ENCODE measurements at places on chromosomes 6 and 20.

DNA sequence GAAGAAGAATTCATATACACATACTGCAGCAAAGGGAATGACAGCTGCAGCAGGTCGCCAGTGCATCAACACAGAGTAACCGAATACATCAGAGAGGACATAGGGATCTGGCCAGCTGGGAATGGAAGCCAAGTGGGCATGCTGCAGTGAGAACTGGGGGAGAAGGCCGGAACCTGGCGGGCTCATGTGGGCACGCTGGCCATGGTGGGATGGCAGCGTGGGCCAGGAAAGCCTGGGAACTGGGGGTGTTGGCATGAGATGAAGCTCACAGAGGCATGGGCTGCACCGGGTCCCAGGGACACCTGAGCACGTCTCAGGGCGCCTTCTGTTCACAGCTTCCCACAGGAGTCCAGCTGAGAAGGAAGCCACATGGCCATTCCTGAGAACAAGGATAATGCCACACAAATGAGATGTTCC is 139.5 kb upstream of the AGPAT4 start:
- DNase-seq = no peak

DNA sequence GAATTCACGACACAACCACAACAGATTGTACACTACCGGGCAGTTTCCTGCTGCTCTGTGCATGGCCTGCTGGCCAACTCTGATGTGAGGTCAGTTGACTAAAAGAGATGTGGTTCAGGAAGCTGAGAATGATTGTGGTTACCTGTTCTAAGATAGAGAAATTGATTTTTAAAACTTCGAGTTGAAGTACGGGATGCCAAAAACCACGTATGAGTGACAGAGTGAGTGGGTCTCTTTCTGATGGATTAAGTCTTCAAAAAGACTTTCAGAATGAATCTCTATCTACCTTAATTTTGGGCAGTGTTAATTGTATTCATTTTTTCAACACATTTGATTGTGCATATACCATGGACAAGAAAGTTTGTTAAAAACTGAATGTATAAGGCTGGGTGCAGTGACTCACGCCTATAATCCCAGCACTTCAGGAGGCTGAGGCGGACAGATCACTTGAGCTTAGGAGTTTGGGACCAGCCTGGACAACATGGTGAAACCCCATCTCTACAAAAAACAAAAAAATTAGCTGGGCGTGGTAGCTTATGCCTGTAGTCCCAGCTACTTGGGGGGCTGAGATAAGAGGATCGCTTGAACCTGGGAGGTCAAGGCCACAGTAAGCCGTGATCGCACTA is 121.2 kb downstream of the SGK1 start:
- DNase-seq = no peak

DNA sequence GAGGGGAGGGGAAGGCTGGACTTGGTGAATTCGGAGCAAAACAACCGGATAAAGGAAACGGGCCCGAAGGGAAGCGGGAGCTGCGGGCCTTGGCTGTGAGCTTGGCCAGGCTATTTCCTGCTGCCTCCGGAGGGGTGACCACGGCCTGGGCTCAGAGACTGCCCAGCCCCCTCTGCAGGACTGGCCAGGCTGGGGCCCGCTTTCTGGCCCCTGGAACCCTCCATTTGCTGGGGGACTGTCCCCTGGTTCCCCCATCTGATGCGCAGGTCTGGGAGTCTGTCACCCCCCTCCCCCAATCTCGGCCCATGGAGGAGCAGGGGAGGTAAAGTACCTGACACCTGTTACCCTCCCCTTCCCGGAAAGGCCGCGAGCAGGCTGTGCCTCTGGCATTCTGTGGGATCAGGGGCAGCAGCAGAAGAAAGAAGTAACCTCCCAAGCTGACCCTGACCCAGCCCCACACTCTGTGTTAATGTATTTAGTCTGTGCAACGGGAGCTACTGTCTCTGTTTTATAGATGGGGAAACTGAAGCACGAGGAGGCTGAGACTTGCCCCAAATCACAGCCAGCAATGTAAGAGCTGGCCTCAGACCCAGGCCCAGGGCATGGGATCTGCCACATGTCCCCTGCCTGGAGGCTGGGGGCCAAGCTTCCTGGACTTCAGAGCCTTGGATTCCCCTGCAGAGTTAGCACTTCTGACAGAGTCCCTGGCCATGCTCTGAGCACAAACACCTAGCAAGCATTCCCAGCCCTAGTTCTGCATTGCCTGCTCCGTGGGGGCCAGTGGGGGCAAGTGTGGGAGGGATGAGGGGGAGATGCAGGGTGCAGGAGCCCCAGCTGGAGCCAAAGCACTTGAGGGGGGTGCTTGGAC is 3.5 kb downstream of the C20orf204 start:
- DNase-seq = peak; percentile 85

GRCh38 chr6:45625191-45625664 is 247.5 kb upstream of the SUPT3H start:
- DNase-seq = no peak

DNA sequence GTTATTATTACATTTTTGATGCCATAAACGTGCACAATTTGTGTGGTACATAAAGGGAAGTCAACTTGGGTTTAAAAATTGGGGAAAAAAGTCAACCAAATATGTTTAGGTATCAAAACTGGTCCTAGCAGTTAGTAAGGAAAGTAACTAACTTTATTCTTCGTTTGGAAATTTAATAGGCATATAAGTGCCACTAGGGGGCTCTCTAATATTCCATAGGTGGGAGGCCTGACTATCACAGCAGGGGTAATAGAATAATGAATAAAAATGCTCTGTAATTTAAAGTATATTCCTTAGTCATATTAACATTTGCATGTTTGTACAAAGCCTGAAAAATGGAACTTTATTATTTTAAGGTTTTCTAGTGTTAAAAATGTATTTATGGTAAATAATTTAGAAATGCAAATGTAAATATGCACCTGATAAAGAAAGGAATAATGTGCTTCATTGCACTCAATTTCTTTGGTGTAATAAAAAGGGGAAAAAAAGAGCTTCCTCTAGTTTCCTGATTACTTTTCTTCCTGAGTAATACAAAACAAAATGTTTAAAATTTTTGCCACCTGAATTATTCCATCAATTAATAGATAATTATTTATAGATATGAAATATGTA is 125.7 kb upstream of the HDAC2 start:
- no peak for DNase-seq

GRCh38 chr6:44053760-44054556 is 73.3 kb downstream of the MRPL14 start:
- no peak for DNase-seq

GRCh38 chr6:81744131-81744530 is 8.3 kb downstream of the TENT5A start:
- no peak for DNase-seq

GRCh38 chr20:63740070-63740626 is 572 bp downstream of the SLC2A4RG start:
- DNase-seq = peak; percentile 78

DNA sequence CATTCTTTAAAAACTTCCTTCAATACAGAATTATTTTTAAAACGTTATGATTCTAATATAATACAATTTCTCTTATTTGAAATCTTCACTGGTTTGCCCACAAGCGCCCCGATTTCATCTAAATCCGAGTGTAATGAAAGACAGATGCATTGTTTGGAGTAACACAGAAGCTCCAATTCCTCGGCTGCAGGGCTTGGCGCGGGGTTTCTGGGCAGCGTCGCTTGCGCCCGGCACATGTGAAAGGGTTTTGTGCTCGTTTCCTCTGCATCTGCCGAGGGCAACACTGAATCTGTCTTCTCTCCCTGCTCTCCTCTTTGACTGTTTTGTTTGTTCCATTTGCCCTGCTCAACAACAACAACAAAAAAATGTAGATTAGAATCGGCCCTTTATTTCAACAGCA is 248.6 kb upstream of the QKI start:
- DNase-seq = no peak

DNA sequence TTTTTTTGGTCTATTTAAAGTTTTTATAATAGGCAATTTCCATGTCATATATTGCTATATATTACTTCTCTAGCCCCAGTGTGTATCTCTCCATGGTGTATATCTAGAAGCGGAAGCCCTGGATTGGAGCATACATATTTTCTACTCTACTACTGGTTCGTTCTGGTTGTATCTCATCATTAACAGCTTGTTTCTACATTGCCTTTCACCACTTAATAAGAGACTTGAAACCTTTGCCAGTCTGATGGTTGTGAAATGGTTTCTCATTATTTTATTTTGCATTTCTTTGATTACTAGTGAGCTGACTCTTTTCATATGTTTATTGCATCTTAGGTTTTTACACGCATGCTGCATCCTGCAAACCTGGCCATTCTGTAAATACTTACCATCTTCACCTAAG is 3.6 kb downstream of the DSTN start:
- DNase-seq = no peak

DNA sequence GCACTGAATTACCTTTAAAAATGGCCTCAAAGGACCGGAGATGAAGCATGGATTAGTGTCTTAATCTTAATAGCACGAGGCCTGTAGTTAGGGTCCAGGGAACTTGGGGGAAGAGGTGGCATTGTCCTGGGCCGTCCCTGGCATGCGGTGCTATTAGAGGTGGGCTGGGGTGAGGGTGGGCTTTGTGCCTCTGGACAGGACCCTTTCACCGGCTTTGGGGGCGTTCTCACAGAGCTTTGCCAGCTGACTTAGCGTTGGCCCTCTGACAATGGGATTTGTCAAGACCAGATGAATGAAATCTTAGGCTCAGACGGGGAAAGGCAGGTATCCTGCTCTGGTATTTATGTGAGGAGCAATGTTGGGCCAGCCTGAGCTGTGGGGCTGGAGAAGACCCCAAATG is 59.6 kb downstream of the ERMARD start:
- DNase-seq = no peak

- no peak for DNase-seq
These were observed 55.5 kb upstream of the PLCB1 start for GRCh38 chr20:8076306-8077136.

DNA sequence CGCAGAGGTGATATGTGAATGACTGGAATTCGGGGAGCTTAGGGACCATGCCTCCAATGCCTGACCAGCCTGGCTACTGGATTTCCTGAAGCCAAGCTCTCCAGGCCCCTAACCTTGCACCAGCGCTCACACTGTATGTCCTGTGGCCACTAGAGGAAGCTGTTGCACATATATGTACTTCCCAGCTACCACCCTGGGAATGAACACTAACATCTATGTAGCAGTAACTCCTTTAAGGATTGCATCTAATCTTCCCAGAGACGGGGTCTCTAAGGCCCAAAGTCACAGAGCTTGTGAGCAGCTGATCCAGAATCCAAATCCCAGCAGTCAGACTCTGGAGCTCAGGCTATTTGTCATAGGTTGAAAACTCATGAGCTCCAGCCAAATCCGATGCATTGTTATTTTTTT is 20.4 kb upstream of the BPIFB1 start:
- DNase-seq = no peak

GRCh38 chr20:38445381-38445796 is 10.3 kb upstream of the SNHG17 start:
- no peak for DNase-seq

DNA sequence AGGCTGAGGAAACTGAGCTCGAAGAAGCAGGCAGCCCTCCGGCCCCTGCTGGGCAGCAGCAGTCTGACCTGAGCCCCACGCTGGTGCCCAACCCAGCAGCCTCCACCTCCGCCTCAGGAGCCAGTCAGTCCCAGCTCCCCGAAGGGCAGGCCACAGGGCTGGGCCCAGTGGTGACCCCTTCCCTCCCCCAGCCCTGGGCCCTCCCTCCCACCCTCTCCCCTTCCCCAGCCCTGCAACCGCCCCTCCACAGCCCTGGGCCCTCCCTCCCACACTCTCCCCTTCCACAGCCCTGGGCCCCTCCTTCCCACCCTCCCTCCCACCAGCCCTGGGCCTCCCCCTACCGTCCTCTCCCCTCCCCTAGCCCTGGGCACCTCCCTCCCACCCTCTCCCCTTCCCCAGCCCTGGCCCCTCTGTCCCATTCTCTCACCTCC is 115.0 kb downstream of the TAF4 start:
- peak; percentile 49 for DNase-seq

GRCh38 chr6:106162921-106163320 is 76.8 kb downstream of the PRDM1 start:
- DNase-seq = no peak

DNA sequence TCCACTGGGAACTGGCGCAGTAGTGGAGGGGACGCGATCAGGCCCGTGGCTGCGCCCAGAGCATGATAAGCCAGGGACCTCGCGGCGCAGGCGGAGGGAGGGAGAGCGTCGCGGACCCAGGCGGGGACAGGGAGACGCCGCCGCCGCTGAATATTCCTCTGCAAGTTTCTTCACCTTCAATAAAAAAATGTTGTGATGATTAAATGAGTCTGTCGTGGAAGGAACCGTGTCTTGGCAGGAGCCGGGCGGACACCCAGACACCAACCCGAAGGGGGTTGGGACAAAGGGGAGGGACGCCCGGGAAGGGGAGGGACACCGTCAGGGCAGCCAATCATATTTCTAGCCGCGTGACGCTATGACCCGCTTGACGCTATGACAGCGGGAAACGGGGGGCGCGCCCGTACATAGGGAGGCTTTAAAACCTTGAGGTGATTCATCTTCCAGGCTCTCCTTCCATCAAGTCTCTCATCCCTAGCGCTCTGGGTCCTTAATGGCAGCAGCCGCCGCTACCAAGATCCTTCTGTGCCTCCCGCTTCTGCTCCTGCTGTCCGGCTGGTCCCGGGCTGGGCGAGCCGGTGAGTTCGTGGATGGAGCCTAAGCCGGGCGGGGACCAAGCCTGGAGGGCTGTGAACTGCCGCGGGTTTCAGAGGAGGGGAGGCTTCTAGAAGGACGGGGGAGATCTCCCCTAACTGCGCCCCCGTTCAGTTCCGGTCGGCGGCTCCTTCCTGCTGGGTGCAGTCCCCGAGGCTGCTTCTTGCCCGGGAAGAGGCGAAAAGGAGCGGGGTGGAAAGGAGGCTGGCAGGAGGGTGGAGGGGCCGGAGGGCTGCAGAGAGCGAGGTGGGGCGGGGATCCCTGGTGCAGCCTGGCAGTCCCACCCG is at the start of gene ULBP2:
Gene ULBP2 (plus strand): TSS at position 432 of the 878 bp plus-strand sequence. CDS start 59 bp downstream, at position 491.
- peak; percentile 93 for DNase-seq

DNA sequence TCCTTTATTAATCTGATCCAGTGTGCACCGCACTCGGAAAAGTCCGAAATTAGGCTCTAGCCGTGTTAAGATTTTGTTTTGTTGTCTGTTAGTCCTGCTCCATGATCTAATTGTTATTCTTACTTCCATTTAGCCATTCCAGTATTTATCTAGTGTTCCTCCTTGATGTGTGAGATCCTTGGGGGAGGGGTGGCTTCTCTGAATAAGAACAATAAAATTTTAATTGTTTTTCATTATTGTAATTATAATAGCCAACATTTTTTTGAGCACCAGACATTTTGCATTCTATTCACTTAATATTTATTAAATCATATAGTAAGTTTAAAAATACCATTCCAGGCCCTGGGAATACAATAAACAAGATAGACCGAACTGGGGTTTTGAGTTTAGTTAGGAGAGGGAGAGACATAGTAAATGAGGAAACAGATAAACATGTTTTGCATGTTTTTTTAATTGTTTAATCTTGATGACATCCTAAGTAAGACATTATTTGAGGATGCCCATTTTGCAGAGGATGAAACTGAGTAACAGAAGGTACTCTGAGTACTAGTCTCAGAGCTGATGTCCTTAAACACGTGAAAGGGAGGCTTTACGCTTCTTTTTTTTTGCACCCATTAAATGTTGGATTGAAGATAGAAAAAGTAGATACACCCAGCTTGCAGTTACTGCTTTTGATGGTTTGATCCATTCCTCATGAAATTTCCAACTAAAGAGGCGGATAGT is 1.2 kb downstream of the CBFA2T2 start:
- no peak for DNase-seq
